ENCODE measurements at places on chromosomes 11 and 22.

DNA sequence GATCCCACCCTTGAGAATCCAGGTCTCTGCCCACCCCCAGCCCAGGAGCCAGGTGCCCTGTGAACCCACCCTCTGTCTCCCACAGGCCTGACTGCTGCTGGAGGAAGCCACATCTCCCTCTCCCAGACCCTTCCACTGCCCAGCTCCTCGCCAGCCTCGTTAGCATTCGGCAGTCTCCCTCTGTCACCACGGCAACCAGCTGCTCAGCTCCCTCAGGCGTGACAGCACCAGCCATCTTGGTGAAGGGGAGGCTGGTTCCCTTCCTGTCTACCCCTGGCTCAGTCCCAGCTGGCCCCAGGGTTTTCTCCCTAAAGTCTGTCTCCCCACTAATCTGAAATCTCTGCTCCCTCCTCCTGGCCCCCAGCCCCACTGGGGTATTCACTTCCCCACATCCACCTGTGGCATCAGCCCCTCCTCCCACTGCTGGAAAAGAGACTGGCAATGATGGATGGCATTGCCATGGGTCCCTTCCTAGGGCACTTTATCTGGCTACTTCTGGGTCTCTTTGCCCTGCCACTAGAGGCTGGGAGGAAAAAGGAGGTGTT lies 28.1 kb downstream of the NRXN2 start:
- DNase-seq = no peak

GRCh38 chr22:36689583-36689982 lies 14.0 kb downstream of the CACNG2 start:
- no peak for DNase-seq

DNA sequence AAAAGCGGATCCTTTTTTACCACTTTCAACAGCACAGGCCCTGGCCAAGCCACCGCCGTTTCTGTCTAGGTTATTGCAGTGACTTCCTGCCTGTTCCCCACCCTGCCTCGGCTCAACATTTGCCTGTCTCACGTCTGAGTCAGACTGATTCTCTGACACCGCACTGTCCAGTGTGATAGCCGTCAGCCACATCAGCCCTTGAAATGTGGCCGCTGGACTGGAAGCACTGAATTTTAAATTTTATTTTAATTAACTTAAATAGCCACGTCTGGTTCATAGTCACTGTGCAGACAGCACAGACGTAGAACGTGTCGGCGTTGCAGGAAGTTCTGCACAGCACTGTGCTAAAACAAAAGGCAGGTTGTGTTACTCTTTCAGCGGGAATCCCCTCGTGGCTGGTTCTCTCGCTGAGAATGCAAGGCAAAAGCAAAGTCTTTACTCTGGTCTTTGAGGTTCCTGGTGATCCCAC lies 56.3 kb upstream of the ADSL start:
- DNase-seq = no peak

DNA sequence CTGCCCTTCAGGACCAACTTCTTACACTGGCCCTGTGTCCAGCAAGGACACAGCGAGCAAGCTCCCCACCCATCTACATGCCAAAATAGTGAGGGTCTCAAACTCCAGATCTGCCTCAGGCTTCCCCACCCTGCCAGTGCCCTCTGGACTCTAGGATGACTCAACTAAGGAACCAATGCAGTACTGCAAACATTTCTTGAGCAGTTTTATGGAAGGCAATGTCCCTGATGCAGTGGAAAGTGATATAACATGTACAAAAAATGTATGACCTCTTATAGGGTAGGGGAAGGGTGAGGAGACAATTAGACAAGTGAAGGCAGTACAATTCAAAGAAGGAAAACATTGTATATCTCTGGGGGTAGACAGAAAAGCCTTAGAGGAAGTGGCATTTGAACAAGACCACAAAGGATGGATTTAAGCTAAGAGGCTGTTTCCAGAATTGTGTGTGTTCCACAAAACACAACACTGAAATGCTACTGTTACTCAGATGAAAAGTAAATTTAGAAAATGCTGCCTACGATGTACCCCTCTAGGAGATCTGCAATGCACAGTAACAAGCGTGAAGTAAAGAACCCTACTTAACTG lies 47.3 kb downstream of the RAB30 start:
- no peak for DNase-seq

- DNase-seq = no peak
These were observed 37.2 kb downstream of the FAM83F start for GRCh38 chr22:40031766-40032470.

DNA sequence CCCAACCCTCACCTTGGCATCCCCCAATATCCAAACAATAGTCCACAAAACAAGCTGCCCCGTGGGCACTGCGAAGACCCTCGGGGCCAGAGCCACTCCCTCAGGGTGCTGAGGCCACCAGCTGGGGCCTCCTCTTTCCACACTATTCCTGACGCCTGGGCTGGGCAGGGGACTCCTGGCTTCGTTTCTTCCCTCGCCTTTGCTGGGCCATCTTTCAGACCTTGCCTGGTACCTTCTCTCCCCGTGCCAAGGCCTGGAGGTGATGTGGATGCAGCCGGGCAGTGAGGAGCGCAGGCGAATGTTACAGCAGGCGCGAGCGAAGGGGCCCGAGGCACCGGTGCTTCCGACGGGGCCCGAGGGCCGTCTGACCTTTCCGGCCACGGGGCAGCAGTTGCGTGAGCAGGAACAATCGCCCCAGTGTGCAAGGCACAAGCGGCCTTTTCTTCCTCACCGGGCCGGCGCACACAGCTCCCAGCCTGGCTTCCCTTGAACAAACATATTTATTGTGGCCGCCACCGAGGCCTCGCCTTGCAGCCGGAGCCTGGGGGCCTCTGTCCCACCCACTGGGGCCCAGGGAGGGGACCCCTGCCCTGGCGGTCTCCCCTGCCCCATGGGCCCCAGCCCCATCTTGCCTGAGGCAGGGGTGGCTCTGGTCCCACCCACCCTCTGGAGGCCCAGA lies 32.6 kb upstream of the KCNQ1OT1 start:
- no peak for DNase-seq

DNA sequence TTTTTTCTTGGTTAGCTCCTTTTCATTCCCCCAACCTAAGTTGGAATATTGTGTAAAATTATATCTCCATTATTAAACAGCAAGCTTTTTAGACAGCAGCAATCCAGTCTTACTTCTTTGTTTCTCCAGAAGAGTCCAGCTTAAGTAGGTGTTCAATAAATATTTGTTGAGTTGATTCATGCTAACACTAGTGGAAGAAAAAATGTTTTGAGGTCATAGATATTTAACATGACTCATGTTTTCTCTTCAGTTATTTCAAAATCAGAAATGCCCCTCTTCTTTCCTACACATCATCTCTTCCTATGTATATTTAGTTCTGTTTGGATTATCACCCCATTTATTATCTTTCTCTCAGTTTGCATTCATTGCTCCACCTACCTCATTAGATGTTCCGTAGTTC lies 20.3 kb downstream of the CCDC83 start:
- DNase-seq = no peak

DNA sequence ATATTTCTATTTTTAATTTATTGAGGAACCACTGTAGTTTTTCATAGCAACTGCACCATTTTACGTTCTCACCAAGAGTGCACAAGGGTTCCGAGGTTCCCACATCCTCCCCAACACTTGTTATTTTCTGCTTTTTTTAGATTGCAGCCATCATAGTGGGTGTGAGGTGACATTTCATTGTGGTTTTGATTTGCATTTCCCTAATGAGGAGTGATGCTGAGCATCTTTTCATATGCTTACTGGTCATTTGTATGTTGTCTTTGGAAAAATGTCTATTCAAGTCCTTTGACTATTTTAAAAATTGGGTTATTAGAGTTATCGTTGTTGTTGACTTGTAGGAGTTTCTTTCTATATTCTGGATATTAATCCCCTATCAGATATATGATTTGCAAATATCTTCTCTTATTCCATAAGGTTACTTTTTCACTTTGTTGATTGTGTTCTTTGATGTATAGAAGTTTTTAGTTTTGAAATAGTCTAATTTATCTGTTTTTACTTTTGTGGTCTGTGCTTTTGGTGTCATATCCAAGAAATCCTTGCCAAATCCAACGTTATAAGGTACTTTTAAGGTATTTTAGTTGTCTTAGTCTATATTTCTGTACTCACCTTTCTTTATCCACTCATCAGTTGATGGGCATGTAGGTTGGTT lies 9.0 kb downstream of the NEAT1 start:
- no peak for DNase-seq

GRCh38 chr22:20752873-20753272 lies 21.0 kb upstream of the SERPIND1 start:
- DNase-seq = no peak

DNA sequence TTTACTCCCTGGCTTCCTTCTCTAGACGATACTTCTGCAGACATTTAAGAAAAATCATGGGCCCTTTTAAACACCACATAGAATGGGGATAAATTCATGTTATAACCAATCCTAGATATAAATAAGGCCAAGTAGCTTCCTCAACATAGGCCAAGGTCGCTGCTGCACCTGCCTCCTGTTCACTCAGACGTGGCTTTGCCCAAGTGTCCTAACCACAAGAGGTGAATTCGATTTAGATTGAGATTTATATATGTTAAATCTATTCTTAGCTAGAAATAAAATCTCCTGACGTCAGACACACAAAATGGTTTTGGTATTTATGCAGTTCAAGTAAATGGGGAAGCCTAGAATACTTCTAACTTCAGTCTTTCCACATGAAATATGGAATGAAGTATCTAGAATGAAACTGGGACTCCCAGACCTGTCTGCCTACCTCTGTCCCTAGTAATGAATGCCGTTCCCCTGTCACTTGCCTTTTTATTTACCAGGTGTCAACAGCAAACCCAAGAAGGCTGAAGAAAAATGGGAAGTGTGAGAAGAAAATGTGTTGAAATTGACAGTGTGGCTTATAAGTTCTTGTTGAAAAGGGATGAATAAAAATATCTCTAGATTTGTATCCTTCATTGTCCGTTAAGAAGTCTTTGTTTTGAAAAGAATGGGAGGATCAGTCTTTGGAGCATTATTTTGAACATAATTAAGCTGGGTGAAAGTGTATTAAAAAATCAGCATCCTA lies 131.8 kb downstream of the HIPK3 start:
- no peak for DNase-seq

DNA sequence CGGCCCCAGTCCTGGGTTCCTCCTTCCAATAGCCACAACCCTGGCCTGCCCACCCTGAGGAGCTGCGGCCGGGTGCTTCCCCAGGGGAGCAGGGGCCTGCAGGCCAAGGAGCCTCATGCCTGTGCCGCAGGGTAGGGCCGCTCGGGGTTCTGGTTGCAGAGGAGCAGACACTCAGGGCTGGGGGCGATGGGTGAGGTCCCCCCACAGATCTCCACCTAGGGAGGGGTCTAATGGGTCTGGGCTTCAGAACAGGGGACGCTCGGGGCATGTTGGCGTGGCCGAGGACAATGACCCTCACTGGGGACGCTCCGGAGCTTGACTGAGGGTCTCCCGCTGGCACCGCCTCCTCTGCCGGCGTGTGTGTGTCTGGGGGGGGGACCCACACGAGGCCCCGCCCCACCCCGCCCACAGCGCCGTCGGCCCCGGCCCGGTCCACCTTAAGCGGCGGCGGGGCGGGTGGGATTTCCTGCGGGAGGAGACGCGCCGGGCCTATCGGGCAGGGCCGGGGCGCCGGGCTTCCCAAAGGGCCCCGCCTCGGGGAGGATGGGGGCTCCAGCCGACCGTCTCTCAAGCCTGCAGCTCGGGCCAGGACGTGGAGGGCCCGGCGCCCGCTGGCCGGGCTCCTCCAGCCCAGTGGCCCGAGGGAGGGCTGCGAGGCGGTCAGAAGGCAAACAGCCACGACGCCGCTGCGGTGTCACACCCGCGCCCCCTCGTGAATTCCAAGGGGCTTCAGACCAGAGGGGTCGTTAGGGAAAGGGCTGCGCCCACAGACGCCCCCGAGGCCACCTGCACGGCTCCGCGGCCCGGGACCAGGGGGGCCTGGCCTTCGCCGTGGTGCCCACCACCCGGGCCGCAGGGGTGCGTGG lies 640 bp upstream of the ZDHHC8 start:
- DNase-seq = peak; percentile 44

DNA sequence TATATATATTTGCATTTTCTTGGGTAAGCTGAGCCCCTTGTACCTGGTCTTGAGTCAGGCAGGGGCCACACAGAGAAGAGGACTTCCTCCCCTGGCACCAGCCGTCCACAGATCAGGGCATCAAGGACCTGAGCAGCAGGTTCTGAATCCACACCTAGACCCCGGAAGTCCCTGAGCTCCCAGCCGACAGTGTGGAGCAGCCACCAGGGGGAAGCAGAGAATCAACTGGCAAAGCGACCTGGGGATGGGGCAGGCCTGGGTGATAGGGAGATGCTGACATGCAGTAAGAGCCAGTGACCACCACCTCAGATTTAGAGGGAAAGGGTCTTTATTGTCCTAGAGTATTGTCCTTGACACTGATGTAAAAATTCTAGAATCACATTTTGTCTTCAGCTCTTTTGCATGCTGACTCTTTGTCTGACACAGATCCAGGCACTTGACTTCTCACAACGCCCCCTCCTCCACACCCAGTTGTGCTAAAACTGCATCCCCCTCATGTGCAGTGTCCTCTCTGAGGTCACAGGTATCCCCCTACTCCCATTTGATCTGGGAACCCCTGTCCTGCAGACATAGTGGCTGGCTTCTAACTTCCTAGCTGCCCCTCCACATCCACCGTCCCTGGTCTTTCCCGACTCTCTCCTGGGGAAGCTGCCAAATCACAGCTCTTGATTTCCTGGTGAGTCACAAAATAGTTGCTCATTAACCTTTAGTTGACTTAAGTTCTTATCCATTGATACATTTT lies 109.3 kb downstream of the GGTLC2 start:
- DNase-seq = peak; percentile 24

GRCh38 chr11:9146477-9146876 lies 55.1 kb upstream of the SCUBE2 start:
- no peak for DNase-seq

DNA sequence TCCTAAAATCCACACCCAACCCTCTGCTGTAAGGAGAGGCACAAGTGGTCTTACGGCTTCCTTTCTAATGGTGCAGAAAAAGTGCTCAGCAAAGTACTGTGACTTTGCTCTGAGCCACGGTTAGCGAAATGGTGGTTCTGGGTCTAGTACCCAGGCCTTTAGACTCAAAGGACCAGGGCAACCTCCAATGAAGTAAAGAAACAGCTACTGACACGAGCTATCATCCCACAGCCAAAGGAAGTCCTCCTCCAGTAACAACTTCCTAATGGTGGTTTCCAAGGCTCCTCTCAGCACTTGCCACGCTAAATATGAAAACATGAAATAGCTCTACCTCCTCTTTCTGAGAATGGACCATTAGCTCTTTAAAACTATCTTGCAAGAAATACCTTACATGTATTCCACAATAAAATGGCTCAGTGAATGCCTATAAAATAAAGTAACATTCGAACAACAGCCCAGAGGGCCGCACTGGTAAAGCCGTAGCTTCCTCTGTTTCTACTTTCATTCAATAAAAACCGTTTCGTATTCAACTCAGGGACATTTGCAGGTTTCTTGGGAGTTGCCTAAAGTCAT lies 122.4 kb downstream of the ETS1 start:
- no peak for DNase-seq

DNA sequence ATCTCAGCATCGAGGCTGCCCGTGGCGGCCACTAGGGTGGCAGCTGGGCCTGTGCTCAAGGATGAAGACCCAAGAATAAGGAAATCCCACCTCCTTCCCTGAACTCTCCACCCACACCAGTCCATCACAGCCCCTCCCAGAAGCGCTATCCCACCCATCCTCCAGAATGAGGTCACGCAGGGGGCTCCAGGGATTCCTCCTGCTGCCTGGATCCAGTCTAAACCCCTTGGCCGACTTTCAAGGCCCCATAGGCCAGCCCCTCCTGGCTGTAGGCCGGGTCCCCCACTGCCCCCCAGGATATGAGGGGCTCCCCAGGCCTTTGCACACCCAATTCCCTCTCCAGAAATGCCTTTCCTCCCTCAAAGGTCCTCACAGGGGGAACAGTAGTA lies 19.0 kb upstream of the SCGB1A1 start:
- DNase-seq = no peak

- DNase-seq = no peak
These were observed 9.7 kb downstream of the FBLN1 start for GRCh38 chr22:45512363-45512762.

GRCh38 chr11:44274404-44274803 lies 35.5 kb downstream of the ALX4 start:
- no peak for DNase-seq

Data from SW 1271 (cell line).